ENCODE measurements at places on chromosomes 11 and 22.

GRCh38 chr11:114258696-114259095 lies 37.5 kb upstream of the NNMT start:
- DNase-seq = no peak

- DNase-seq = no peak
These were observed 3.6 kb downstream of the MAP3K11 start for GRCh38 chr11:65610404-65610803.

GRCh38 chr11:119793335-119793984 lies 64.5 kb upstream of the NECTIN1 start:
- peak; percentile 87 for DNase-seq

DNA sequence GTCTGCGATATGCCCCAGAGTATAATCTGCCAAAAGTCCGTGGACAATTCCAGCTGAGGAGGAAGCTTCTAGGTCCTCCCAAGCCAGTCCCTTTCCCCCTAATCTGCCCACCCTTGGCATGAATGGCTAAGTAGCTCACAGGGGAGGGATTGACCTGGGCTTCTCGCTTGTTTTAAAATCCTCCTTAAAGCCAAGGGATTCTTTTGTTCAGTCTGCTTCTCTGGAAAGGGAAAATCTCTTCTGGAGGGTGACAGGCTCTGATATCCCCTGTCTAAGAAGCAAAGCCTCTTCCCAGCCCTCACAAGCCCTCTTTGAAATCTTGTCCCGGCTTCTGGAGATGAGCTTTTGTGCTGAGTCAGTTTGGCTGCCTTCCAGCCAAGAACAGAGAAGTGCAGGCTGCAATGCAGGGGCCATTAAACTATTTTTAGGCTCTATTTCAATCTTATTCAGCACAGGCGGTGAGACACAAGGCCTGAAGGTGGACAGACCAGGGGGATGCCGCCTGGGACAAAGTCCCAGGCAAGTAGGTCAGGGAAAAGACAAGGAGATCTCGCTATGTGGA lies 23.9 kb downstream of the NEFH start:
- DNase-seq = peak; percentile 89

DNA sequence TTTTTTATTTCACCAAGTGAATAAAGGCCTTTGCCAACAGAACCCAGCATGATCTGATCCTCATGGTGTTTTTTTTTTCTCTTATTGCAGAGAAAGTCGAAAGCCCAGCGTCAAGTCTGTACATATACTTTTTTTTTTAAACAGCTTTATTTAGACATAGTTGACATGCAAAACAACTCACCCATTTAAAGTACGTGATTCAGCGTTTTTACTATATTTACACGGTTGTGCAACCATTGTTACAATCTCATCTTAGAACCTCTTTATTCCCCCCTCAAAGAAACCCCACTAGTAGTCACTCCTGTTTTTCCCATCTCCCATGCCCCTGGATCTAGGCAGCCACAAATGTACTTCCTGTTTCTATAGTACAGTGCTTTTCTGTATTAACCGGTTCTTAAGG lies 20.6 kb upstream of the AP1B1 start:
- no peak for DNase-seq

GRCh38 chr11:130726234-130727037 lies 189.8 kb downstream of the SNX19 start:
- DNase-seq = peak; percentile 35

DNA sequence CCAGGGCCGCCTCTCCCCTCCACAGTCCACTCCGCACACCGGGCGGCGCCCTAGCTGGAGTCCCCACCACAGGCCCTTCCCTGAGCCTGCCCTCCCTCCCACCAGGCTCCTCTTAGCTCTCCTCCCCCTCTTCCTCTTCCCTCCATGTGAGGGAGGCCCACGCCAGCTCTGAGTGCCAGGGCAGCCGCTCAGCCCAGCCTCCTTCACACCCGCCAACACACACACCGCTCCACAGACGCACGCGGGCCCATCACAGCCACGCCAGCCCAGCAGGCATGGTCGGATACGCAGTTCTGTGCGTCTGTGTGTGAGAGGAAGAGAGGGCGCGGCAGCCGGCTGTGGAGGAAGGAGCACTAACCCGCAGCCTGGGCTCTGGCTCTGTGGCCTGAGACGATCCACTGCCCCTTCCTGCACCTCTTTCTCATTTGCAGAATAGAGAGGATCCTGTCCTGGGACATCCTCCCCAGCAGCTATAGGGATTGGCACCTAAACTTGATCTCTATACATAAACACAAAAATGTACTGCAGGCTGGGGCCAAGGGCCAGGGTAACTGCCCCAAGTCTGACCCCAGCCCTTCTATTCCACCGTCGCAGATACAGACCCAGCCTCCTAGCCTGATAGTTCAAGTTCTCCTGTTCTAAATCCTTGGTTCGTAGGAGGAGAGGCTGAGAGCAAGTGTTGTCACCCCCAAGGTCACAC lies 3.5 kb downstream of the CHRM4 start:
- no peak for DNase-seq

- DNase-seq = no peak
These were observed 61.1 kb downstream of the INSC start for GRCh38 chr11:15175831-15176230.

DNA sequence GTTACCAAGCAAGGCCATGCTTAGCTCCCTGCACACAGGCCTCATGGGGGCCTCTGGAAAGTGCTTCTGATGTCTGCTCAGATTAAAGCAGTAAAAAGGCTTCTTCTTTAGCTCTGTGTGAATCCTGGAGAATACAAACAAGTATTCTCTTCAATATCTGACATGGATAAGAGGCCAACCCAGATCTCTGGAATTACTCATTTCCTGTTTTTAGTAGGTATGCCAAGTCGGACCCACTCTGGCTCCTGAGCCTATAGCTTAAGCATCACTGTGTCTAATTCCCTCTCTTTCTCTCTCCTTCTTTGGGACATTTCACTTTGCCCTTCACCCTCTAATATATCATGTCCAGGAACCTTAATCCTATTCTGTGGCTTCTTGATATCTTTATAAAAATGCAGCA lies 529.6 kb upstream of the CCDC90B start:
- peak; percentile 16 for DNase-seq

DNA sequence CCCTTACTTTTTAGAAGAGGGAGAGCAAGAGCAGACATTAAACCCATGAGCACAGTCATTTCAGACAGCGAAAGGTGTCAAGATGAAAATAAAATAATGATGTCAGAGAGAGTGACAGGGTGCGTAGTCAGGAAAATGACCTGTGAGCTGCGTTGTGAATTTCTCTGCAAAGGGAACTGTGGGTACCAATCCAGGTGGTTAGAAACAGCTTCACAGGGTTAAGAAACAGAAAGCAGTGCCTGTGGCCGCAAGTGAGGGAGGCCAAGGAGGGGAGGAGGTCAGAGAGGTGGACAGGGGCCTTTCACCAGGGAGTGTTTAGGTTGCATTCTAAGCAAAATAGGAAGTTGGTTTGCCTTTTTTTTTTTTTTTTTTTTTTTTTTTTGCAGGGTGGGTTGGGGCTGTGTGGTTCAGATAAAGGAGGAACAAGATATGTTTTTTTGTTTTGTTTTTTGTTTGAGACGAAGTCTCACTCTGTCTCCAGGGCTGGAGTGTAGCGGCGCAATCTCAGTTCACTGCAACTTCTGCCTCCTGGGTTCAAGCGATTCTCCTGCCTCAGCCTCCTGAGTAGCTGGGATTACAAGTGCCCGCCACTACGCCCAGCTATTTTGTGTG lies 7.9 kb downstream of the TIGD3 start:
- no peak for DNase-seq

GRCh38 chr22:39715778-39716495 lies 145.4 kb downstream of the CACNA1I start:
- no peak for DNase-seq

GRCh38 chr11:64553554-64554201 lies 37.3 kb upstream of the SLC22A12 start:
- DNase-seq = peak; percentile 34

GRCh38 chr22:17086296-17086695 lies 1.5 kb downstream of the IL17RA start:
- no peak for DNase-seq

DNA sequence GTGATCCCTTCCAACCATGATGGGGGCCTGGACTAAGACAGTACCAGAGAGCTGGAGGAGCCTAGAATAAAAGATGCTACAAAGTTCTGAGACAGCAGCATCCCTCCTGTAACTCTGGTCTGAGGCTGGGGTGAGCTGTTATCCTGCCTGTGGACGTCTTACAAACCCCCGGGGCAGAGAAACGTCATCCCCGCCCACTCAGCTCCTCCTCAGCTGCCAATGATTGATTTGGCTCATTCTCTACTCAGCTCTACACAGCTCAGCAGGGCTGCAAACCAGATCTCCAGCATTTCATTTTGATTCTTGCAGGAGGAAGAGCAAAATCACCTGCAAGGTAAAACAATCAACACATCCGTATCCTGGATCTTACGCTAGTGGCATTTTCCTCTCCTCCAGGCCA lies 55.5 kb downstream of the CSNK2A3 start:
- no peak for DNase-seq

DNA sequence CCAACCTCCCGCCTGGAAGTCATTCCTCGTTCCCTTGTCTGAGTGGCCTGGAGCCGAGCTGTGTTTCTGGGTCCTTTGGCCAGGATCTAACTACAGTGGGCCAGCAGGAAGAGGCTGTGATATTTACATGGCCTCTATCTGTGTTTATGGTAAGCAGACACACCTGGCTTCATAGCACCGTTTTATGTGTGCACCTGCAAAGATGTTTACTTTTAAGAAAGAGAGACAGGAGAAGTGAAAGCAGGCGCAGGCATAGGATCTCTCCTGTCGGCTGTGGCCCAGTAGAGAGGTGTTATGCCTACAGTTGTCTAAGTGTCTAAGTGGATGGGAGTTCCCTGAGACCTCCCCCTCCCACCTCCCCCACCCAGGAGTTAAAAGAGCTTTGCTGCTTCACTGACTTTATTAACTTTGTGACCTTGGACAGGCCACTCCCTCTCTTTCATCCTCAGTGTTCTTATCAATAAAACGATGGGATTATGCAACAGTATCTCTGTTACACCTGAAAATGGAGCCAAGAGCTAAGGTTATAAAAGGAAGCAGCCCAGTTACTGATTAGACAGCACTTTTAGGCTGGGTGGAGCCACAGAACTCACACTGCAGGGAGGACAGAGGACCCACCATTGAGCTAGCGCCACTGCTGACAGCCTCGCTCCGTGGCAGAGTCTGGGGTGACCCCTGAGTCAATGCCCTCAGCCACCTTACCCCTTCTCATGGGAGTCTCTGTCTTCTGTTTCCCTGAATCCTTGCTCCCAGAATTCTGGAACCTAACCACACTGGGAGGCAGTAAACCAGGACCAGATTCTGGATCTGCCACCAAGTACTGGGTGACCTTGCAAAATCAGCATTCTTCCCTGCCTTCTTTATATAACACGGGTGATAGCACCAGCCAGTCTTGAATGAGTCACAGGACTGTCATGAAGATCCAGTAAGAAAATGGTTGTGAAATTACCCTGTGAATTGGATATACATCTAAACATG lies 22.0 kb downstream of the ST14 start:
- DNase-seq = peak; percentile 74

DNA sequence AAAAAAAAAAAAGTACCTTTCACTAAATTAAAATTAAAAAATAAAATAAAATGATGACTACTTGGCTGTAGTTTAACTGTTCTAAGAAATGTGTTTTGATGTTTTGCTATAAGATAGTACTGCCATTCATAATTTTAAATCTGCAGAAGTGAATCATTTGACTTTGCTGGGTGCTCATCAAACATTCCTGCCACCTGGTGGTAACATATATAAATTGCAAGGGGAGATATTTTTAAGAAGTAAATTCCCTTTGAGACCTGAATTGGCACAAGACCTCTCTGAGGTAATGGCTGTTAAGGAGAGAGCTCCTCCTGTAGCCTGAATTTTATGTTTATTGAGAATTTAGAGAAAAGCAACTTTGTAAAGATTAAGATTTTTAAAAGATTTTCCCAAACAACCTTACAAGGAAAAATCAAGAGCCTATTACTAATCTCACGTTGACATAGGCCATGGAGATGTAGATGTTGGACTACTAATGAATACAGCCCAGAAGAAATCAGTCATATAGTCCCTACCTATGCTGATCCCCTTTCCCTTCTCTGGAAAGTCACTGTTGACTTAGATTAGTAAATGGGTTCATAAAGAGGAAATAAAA lies 11.9 kb upstream of the NARS2 start:
- peak; percentile 31 for DNase-seq

- no peak for DNase-seq
These were observed 52.8 kb downstream of the CCDC81 start for GRCh38 chr11:86427441-86427840.

GRCh38 chr11:118913411-118914125 lies 12.2 kb downstream of the BCL9L start:
- DNase-seq = no peak

DNA sequence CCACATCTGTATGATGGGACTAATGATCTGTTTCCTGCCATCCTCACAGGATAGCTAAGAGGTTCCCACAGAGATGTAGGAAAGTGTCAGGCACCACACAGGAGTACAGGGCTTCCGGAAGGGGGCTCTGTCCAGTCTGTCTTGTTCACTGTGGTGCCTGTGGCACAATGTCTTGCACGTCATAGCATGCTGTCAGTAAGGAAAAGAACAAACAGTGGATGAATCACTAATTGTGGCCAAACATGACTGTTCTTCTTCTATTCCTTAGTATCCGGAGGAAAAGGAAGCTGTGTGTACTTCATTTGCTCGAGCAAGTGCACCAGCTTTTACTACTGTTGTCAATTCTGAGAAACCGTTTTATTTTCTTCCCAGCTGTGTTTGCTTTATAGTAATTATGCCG lies 73.4 kb upstream of the YWHAH start:
- peak; percentile 54 for DNase-seq

DNA sequence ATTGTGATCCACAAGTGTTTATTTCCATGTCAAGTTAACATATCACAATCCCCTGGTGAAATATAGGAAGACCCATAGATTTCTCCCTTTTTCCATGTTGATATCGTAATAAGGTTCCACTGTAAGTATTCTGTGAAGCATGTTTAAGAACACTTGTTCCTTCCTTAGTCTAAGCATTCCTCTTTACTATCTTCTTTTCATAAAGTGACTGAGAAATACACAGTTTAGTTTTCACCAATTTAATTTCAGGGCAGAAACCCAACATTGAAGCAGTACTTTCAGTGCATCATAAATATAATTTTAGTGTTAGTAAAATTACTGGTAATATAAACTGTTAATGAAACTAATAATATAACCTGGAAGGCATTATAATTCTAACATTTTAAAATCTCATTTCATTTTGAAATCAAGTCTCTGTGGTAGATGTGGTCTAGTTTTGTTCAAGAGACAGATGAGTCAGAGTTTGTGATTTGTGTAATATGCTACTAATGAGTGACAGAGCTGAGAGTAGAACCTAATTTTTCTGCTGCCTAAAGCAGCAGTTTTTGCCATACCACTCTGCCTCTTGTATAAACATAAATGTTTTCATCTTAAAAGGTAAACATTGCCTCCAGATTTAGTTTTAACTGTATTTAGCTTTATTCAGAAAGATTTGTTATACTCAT lies 79.4 kb downstream of the ATM start:
- peak; percentile 34 for DNase-seq
